Activated T-helper 17 cell treated with anti-CD3 and anti-CD28 coated beads, Interleukin-2, amount 50 U/mL, for 72 hours (primary cell): ENCODE measurements at places on chromosomes 5 and 9. TPM values are rescaled to one million over a fixed set of nuclear protein-coding genes. Genes with fewer than 3 reads are reported as not detected.
A peak's percentile ranks its signal among the peaks of the same experiment; 100 is the strongest.

DNA sequence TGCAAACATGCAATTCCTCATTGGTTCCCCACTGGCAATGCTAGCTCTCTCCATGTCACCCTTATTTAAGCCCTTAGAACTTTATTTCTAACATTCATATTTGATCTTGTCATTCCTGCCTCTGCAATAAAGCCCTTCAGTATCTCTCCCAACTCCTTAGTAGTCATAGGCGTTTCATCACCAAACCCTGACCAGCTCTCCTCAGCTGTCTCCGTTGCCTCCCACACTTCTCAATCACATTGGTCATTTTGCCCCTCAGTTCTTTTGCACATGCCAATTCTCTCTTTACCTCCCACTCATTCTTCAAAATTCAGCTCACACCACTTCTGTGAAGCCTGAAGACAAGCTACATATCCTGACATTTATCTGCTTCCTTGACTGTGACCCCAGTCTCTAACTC lies 2.8 kb upstream of the RUSC2 start:
- no peak for ATAC-seq

GRCh38 chr9:117826837-117827236 lies 122.6 kb downstream of the TLR4 start:
- ATAC-seq = no peak

DNA sequence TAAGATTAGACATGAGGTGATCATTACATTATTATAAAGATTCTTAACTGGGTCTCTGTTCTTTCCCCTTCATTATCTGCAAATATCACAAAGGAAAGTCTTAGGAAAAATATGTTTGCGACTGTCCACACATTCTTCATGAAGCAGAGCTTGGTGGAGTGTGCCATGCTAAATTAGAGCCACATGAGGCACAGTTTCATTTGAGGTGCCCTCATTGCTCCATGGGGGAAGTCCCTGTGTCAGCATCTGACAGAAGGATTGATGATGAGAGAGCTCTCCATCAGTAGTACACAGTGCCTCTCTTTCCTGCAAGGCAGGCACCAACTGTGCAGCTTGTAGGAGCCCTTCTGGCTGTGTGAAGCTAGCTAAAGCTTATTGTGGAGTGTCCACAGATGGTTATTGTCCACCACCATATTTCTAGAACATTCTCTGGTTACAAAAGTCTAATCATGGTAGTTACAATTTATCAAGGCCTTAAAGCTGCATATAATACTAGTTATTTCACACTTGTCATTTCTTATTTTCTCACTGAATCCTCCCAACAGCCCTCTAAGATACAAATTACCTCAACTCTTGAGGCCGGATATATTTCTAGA lies 63.9 kb downstream of the C9orf152 start:
- peak; percentile 65 for ATAC-seq

DNA sequence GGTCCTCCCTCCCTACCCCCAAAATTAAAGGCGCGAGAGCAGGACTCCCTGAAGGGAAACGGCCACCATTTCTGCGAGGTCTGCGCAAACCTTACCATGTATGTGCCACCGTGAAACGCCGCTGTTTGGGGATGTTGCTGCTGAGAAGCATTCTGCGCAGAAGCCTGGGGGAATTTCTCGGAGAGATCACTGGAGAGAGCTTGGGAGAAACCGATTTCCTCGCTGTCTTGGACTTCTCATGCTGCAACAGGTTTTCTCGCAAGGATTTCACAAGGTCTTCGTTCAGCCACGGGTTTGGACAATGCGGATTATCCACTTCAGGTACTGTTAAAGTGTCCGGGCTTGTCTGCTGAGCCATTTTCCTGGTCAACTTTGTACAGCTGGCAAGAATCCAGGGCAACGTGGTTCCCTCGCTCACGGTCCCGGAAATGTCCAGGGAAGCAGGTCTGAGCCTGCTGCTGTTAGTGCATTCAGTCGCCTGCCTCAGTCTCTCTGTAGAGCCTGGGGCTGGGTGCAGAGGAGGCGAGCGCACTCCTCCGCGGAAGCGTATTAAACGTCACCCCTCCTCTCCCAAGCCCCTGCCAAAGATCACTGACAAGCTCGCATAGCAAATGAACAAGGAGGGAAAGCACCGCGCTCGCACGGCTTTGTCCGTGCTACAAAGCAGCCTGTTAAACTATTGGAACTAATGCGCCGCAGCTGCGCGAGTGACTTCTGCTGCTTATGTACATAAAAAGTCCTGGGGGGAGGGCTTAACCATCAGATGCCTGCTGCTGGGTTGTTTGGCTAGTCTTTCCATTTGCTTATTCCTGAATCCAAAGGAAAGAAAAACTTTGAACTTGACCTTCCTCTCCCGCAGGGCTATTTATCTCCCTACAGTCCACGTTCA lies 125.1 kb downstream of the PDE4D start:
- ATAC-seq = peak; percentile 58

GRCh38 chr5:55104946-55105701 lies 2.7 kb downstream of the GZMA start:
- ATAC-seq = no peak

GRCh38 chr5:148793261-148793660 lies 33.1 kb upstream of the ADRB2 start:
- no peak for ATAC-seq

DNA sequence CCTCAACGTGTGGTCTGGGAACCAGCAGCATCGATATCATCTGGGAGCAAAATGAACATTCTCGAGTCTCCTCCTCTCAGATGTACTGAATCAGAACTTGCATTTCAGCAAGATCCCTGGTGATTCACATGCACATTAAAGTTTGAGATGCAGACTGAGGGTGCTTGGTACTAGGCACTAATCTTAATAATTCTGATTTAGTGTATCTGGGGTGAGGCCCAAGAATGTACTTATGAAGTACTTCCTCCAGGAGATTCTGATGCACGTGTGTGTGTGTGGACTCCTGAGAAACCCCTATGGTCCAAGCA lies 56.2 kb upstream of the EQTN start:
- ATAC-seq = no peak

DNA sequence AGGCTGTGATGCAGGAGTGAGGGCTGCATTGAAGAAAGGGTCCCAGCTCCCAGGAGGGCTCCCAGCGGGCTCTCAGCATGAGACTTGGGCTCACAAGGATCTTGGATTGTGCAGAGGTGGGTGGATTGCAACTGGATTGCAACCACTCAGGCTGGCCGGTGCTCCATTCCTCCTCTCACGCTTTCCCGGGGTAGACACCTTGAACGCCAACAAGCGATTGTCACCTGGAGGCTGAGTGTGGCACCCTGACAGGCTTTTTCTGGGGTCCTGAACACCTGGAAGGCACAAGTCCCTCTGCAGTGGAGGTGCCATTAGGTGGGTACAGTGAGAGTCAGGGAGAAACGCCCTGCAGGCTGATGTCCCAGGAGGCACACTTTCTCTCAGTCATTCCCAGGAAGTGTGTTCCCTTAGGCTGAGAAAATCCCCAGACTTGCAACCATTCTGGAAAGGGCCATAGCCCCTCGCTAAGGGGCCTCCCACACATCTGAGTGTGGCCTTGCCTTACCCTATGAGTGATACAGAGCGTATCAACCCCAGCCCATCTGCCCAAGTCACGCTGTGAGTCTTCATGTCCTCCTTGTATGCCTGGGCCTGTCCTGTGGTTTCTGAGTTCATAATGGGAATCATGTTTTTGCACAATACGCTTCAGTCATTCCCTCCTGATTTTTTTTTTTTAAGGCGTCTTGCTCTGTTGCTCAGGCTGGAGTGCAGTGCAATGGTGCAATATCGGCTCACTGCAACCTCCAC lies 488.1 kb downstream of the IRX1 start:
- ATAC-seq = no peak

The SGCD gene
- not detected for total RNA-seq

GRCh38 chr5:107634981-107635848 lies 35.5 kb downstream of the EFNA5 start:
- no peak for ATAC-seq

- ATAC-seq = no peak
These were observed 2.9 kb downstream of the SV2C start for GRCh38 chr5:76086095-76086494.

DNA sequence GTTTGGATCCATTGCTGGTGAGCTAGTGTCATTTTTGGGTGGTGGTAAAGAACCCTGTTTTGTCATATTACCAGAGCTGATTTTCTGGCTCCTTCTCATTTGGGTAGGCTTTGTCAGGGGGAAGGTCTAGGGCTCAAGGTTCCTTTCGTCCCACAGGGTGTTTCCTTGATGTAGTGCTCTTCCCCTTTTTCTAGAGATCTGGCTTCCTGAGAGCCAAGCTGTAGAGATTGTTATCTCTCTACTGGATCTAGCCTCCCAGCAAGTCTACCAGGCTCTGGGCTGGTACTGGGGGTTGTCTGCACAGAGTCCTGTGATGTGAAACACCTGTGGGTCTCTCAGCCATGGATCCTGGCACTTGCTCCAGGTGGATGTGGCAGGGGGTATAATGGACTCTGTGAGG lies 145.9 kb downstream of the HINT1 start:
- no peak for ATAC-seq

The SPINK13 gene
- not detected for total RNA-seq

DNA sequence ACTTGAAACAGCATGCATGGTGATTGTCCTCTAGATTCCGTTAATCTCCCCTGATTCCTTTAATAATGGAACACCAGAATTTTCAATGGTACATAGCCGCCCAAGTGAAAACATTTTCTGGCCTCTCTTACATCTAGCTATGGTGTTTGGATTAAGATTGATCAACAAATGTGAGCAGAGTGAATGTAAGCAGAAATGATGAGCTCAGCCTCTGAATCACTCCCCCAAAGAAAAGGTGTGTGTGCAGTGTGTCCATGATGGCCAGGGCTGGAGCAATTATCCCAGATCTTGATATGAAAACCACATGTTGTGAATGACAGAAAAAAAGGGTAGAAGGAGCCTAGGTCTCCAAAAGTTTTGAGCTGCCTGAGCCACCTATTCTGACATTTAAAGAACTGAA lies 55.3 kb downstream of the OR2K2 start:
- no peak for ATAC-seq

GRCh38 chr5:178121391-178122276 lies 8.3 kb downstream of the N4BP3 start:
- no peak for ATAC-seq

- ATAC-seq = no peak
These were observed 14.2 kb upstream of the IRF1 start for GRCh38 chr5:132504746-132505145.

DNA sequence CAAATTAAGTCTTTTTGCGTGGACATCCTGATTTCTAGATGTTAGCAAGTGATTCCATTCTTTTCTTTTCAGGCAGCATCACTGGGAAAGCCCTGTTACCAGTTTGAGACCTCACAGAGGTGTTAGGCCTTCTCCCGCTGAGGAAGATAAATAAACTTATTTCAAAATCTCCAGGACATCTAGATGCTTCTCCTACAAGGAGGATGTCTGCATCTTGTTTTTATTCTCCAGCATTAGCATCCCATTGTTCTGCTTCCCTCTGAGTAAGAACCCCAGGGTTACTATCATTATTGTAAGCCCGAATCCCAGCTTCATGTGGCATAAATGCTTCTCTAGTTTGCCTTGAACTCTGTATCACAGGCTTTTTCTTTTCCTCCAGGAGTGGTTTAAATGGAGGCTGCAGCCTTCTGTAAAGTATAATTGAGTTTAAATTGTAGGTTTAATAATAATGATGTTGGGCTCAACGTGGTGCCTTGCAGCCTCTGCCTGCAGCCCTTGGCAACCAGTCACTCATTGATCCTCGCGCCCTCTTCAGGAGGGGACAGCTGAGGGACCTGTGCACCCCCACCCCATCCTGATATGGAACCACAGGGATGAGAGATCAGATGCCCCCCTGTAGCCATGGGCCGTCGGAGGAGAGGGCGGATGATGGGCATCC lies 114.9 kb downstream of the PDZD2 start:
- no peak for ATAC-seq

DNA sequence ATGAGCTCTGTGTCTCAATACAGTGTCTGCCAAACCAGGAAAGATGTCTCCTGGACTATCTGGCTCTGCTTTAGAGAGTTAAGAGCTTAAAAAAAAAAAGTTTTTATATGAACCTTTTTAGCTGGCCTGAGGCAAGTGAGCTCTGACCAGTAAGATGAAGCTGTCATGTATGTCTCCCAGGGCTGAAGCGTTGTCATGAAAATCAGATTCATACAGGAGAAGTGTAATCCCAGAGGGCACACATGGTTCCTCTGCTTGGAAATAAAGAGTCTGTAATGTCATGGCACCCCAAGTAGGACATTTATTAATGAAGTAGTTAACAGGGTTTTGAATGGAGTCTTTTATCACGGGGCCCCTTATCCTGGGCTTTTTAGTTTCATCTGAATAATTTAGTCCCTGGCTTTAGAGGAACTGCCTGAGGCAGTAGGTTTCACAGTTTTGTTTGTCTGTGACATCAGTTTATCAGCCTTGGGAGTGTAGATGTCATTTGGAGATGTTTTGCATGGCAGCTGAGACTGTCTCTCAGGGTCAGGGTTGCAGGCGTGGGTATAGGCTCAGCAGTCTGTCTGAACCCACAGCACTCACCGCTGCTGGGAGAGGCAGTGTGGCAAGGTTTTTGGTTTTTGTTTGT lies 223.3 kb downstream of the DIRAS2 start:
- no peak for ATAC-seq

DNA sequence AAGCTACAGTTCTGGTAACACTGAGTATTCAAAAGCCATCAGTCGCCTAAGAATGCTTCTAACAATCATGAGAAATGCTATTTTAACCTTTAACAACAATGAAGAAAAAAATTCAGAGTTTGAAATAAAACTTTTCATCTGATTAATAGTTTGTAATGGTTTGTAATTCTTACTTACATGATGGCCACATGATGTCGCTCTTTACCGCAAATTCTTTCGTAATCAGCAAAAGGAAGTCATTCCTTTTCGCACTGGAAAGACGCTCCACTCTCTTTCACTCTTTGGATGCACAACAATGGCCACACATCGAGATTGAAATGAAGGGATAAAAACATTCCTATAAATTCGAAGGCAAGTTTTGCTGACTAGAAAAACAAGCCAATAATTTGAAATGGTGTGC lies at the start of gene PCDHA7:
Gene PCDHA7 (plus strand): TSS at position 277 of the 400 bp plus-strand sequence. CDS start 115 bp downstream, at position 392.
- ATAC-seq = no peak

- peak; percentile 82 for ATAC-seq
These were observed 526 bp upstream of the GALNT10 start for GRCh38 chr5:154189819-154190594.

DNA sequence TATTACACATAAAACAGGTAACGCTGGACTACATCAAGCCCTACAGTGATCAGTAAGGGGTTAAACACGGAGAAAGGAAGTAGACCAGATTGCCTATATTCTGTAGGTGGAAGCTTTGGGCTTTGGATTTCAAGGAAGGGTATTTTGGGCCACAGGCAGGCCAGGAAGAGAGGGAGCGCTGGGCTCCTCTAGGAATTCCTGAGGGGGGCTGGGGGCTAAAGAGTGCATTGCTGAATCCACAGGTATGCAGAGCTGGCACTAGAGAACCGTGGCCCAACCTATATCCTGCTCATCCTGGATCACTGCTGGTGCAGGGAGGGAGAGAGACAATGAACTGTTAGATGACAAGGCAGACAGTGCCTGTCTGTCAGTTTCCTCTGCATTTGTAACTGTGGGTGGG lies 367.1 kb downstream of the CSNK1G3 start:
- ATAC-seq = no peak

DNA sequence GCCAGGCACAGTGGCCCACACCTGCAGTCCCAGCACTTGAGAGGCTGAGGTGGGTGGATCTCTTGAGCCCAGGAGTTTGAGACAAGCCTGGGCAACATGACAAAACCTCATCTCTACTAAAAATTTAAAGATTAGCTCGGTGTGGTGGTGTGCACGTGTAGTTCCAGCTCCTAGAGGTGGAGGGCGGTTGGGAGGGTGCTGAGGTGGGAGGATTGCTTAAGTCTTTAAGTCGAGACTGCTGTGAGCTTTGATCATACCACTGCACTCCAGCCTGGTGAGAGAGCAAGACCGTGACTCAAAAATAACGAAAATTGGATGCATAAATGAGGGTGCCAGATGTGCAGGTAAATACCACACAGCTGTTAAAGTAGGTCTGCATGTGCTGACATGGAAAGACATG lies 39.3 kb upstream of the TDRD7 start:
- ATAC-seq = no peak

The GFRA3 gene
- total RNA-seq = not detected
